NCI-H774 (cell line): ENCODE measurements at places on chromosomes 2 and 18.

GRCh38 chr2:103364177-103364576, 602.3 kb downstream of the TMEM182 start:
- no peak for DNase-seq

DNA sequence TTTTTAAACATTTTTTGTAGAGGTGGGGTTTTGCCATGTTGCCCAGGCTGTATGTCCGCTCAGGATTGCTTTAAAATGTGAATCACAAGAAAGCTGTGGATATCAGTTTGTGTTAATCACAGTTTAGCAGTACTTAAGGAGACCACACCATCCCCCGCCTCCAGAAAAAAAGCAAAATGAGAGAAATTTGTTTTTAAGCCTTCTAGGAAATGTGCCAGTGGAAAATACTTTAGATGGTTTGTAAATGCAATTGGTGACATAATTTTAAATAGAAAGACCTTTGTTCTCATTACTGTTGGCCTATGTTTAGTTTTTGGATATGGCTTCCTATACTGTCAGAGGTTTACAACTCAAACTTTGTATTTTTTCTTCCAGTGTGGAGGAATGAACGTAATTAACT, 27.0 kb downstream of the GCA start:
- DNase-seq: no peak

GRCh38 chr2:226934546-226935201, 98.8 kb downstream of the RHBDD1 start:
- no peak for DNase-seq

DNA sequence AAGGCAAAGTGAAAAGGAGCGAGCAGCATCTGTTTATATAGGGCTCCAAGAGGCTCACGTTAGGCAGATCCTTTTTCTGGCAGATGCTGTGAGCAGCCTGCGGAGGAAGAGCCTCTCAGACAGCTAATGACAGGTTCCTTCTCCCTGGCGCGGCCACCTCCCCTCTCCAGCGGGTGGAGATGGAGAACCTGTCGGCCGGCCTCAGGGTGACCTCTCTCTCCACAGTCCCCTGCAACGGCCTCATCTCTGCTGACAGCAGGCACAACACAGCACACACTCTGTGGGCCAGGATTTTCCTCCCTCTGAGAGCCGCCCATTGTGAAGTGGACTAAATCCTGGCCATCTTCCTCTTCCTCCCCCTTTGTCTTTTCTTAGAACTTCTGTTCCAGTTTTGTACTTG, 119.8 kb downstream of the PRKCE start:
- DNase-seq: no peak

GRCh38 chr18:78295262-78295661, 684.4 kb upstream of the SALL3 start:
- DNase-seq: no peak

- DNase-seq: no peak
Observed at GRCh38 chr2:43194121-43194869, 32.1 kb downstream of the ZFP36L2 start.

DNA sequence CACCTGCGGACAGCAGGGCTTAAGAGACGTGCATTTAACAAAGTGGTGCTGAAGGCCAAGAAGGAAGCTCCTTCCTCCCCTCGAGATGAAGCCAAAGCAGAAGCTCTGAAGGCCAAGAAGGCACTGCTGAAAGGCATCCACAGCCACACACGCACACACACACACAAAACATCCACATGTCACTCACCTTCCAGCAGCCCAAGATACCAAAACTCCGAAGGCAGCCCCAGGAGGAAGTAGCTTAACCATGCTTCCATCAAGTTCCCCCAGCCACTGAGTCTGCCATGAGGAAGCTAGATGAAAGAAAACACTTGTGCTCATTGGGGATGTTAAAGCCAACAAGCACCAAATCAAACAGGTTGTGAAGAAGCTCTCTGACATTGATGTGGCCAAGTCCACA, 175.7 kb upstream of the POU3F3 start:
- no peak for DNase-seq

DNA sequence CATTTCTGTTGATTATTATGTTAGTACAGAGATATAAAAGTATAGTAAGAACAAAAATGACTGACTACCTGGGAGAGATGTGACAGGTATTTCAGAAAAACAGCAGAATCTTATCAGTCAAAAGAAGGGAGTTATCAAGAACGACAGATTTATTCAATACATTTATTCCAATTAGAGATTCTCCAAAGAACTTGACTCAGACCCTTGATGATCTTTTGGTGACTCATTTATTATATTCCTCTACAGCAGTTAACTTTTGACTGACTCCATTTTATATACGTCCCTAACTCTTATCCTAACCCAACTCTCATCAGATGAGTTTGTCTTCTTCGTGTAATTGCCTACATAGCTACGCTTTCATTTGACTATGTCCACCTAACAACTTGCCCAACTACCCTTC, 91.1 kb downstream of the C2orf74 start:
- no peak for DNase-seq

DNA sequence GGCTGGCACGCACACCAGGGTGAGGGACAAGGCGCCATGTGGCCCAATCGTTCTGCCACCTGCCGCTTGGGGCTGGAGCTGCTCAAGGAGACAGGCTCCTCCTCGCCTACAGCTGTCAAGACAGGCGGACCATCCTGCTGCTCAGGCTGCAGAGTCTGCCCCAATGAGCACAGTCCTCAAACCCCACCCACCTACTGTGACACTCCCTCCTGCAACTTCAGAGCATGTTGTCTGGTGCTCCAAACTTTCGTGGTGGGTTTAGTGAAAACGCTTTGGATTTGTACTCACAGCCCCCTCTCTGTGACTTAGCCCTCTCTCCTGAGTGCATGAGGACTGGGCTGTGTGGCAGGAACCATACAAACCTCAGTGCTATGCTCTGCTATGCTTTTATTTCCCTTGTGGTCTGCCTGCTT, 23.2 kb upstream of the SLC35F6 start:
- no peak for DNase-seq

DNA sequence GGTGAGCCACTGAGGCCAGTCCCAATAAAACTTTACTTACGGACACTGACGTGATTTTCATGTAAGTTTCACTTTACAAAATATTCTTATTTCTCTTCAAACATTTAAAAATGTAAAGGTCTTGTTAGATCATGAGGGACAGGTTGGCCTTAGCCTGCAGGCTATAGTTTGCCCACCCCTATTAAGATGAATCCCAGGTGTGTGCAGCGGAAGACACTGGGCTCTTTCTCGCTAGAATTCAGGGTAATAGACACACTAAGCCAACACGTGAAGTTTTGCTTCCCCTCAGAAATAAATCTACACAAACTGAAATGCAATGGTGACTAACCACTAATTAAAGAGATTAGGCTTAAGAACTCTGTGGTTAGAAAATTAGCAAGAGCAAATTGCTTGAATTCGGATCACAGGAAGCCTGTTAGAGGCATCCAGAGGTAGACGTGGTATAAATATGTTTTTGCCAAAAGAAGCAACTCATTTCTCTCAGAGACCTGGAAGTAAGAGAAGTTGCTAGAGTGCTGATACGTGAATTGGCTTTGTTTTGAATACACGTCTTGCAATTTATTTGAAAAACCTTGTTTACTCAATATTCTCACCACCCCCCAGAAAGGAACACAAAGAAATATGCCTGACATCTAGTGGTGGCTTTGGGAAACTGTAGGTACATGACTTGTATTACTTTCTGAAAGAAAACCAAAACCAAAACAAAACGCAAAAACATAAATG, 151.6 kb downstream of the DTNB start:
- peak; percentile 57 for DNase-seq

GRCh38 chr2:23414871-23415270, 29.9 kb downstream of the KLHL29 start:
- no peak for DNase-seq

DNA sequence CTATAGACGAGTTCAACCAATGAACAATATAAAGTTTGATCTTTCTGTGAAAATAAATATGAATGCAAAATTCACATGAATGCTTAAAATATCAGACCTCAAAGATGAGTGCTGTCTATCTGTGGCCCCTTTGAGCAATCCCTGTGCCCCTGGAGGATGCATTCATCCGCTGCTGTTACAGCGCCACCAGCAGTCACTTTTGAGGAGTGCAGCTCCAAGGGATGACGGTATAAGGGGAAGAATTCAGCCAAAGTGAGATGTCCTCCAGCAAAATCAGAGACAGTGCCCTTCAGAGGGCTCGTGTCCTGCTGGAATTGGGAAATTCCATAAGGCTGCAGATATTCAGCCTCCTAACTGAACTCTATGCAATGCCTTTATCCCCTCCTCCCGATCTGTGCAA, 12.0 kb upstream of the CHRNA1 start:
- no peak for DNase-seq

DNA sequence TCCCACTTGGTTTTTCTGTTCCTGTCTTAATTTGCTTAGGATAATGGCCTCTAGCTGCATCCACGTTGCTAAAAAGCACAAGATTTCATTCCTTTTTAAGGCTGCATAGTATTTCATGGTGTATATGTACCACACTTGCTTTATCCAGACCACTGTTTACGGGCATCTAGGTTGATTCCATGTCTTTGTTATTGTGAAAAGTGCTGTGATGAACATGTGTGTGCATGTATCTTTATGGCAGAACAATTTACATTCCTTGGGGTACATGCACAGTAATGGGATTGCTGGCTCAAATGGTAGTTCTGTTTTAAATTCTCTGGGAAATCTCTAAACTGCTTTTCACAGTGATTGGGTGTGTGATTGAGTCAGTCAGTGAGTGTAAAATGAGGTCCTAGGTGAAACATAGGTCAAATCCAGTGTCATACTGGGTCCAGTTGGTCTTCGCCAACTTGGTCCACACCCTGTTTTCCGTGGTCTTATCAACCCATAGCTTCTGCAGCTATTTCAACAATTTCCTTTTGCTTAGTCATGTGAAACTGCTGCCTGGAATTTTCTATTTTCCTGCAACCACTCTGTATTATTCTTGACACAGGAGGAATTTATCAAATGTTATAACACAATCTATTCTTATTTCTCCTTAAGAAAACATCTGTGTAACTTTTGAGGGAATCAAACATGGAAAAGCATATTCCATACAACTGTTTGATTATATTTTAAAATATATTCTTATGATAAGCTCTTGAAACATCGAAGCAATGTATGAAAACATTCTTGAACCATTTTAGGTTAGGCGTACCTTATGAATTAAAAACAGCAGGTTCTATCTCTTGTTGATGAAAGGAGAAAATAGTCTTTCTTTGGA, 82.9 kb downstream of the ADCYAP1 start:
- DNase-seq: no peak

GRCh38 chr2:56522605-56523089, 338.9 kb downstream of the CCDC85A start:
- peak; percentile 73 for DNase-seq

- no peak for DNase-seq
Observed at GRCh38 chr2:58449286-58450010, 208.3 kb upstream of the FANCL start.

- DNase-seq: no peak
Observed at GRCh38 chr2:68646303-68646702, 2.9 kb downstream of the PROKR1 start.

DNA sequence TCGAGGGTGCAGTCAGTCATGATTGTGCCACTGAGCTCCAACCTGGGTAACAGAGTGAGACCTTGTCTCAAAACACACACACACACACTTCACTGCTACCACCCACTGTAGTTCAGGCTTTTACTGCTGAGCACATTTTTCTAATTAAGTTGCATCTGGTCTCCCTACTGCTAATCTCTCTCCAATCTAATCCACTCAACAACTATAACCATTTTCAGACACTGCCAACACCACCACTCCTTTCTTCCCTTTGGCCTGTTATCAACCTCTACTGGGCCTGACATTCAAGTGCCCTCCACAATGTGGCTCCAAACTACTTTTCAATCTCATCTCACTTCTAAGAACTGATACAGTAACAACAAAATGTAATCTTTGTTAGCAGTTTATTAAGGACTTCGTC, 44.8 kb downstream of the RMP24 start:
- DNase-seq: no peak

GRCh38 chr18:48166336-48166875, 235.9 kb upstream of the SMAD2 start:
- no peak for DNase-seq

GRCh38 chr2:152861349-152861942, 143.0 kb downstream of the ARL6IP6 start:
- no peak for DNase-seq

- no peak for DNase-seq
Observed at GRCh38 chr18:383135-383534, 115.3 kb upstream of the THOC1 start.

GRCh38 chr18:55250768-55251173, 291.5 kb upstream of the CCDC68 start:
- no peak for DNase-seq

- peak; percentile 94 for DNase-seq
Observed at GRCh38 chr2:5057891-5058351, 634.3 kb upstream of the SOX11 start.

DNA sequence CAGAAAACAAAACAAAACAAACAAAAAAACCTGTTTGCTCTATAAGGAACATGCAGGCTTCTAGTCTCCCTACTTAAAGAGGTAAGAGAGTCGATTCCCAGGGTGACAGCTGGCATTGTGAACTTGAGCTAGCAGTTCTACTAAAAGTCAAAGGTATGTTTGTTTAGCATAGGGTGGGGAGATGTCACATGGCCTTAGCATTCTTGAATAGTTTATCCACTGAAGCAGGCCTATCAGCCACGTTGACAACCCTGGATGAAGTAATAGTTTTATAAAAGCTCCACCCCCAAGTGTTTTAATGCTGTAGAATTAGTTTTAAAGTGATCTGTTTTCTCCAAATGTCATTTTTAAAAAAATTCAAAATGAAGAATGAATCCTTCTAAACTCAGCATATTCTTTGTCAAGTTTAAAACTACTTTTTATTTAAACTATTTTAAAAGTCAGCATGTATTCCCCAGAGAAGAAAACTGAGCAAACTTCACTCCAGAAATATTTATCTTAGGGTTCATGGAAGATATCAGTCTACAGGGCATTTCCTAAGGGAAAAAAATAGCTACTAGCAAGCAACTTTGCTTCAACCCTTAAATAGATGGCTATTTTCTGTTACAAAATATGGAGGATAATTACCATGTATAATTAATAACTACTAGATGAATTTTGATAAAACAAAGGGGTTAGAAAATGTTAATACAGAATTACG, 1.7 kb downstream of the MYOM1 start:
- no peak for DNase-seq

GRCh38 chr18:13562494-13563029, 163.8 kb downstream of the FAM210A start:
- DNase-seq: no peak
